ENCODE measurements at places on chromosomes 4 and X.

DNA sequence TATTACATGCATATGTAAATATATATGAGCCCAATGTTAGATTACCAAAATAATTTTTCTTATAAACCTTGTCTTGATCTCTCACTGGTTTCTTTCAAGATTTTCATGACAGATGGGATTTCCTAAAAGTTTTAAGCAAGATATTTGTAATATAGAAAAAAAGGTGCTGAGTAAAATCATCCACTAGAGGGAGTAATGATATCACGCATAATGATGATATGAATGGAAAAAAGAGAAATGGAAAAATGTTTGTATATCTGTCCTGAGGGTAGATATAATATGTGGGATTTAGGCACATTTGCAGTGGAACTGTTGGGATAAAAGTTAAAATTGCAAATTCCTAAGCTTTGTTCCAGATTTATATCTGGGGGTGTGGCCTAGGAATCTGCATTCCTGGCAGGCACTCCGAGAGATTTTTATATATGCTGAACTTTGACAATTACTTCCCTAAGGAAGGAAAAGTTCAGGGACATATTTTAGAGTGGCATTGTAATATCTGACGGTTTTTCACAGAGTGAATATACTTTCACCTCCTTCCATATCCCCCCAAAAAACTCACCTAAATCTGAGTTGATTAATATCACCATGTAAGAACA lies 60.5 kb downstream of the TMA16 start:
- no peak for DNase-seq

- no peak for DNase-seq
Observed at GRCh38 chr4:12118651-12119213, 690.0 kb upstream of the HS3ST1 start.

DNA sequence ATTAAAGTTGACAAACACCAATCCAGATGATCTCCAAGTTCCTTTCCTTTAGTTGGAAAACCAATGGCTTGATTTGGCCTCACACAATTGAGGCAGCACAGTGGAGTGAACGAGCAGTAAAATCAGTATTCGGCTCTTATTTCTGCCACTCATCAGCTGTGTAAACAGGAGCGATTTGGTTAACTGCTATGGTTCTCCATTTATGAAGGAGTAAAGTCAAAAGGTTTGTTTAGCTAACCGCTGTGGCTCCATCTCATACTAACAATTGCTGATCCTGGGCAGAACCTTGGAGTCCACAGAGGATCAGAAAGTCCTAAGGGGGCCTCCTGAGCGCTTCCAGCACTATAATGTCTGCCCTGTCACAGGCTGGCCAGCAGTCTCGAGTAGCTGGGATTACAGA lies 54.5 kb upstream of the EXOC1L start:
- no peak for DNase-seq

DNA sequence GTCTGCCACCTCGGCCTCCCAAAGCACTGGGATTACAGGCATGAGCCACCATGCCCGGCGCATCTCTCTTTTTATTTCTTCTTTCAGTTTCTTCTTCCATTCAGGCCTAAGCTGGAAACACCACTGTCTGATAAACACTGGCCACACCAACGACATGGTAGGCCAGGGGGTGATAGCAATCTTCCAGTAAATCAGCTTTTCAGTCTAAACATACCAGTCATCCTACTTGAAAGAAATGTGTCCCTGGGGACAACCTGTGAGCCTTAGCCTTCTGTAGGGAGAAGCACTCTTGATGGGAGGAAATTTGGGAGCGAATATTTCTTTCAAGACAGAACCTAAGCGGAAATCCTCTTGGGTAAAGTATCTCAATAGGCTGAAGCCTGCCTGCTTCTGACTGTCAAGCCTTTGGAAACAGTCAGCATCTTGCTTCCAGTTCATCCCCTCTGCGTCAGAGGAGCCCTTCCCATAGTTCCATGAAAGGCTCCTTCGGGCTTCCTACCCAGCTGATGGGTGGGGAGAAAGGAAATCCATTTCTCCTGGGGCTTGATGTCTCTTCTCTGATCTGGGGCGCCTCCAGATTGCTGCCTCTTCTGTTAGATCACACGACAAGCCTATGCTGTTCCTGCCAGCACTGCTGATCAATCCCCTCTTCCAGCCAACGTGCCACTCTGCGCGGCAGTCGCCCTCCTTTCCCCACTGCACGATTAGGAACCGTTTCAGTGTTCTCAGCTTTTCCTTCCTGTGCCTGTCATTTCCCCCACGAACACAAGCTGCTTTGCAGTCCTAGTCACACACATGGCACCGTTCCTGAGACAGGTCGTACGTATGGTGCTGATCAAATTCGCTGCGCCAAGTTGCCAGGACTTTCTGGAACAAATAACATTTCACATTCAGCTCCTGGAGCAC lies 49.5 kb upstream of the CBR4 start:
- DNase-seq: no peak

GRCh38 chrX:72371405-72371804 lies 65.7 kb upstream of the CITED1 start:
- DNase-seq: no peak

DNA sequence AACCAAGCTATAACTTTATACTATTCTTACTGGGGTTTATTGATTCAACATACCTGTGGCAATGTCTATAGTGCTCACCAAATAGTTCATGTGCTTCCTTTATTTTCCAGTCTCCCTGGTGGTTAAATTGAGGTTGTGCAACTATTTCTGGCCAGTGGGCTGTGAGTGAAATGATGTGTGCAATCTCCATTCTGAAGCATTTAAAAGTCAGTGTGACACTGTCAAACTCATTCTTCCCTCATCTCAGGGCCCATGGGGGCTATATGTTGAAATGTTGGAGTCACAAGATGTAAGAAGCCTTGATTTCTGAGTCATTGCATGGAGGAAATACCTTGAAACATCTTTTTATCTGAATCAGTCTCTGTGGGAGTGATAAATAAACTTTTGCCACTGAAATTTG lies 414.3 kb upstream of the RPS6KA3 start:
- DNase-seq: no peak

GRCh38 chr4:25076625-25077398 lies 46.1 kb upstream of the LGI2 start:
- no peak for DNase-seq

DNA sequence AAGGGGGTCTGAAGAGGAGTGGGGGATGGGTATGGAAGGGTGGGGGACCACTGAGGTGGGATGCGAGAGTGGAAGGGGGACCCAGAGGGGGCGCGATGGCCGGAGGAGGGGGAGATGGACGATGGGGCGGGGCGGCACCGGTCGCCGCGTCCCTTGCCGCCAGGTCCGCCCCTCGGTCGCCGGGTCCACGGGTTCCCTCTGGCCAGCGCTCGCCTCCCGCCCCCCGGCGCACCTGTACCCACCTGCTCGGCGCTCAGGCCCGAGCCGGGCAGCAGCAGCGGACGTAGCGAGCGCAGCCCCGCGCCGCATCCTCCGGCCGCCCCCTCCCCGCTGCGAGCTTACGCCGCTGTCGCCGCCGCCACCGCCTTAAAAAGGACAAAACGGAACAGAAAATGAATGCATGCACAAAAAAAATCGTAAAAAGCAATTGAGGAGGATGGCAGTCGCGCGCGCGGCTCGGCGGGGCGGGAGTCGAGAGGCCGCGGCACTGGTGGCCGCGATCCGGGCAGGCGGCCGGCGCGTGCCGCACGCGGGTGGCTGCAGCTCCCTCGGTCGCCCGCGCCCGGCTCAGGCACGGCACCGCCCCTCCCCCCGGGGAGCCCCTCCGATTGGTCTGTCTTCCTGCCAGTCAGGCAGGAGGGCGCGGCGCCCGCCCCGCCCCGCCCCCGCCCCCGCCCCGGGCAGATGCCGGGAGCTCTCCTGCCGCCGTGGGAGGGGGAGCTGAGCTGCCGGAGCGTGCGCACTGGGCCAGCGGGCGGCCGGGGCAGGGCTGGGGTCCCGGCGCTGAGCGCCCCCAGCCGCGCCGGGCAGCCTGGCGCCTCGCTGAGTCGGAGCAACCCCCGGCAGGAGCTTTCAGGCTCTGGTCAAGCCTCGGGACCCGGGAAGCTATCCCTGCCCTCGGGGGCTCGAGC lies at the start of gene JAKMIP1:
Gene JAKMIP1, minus strand, starts transcription at position 539 of the 911 bp plus-strand sequence. CDS start 87,699 bp downstream, outside the sequence.
- DNase-seq: peak; percentile 70

GRCh38 chr4:152045449-152045806 lies 284.6 kb upstream of the GATB start:
- DNase-seq: no peak

GRCh38 chr4:85152480-85152879 lies 186.0 kb upstream of the WDFY3 start:
- DNase-seq: no peak

- DNase-seq: no peak
Observed at GRCh38 chrX:55026840-55027239, 3.9 kb downstream of the ALAS2 start.

DNA sequence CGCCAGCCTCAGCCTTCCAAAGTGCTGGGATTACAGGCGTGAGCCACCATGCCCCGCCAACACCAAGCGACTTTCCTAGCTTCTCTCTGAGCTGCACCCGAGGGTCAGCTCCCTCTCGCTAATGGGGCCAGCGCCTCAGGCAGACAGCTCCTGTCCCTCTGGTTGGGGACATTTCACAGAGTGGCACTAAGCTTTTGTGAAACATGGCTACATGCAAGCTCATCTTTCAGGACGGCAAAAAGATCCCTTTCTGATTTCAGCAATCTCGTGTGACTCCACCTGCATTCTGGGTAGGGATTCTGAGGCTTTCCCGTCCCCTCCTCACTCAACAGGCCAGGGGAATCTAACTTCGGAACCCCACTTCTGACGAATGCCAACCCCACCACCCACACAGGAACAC lies 31.0 kb upstream of the C4orf50 start:
- DNase-seq: no peak

GRCh38 chr4:17103231-17103630 lies 204.8 kb upstream of the LDB2 start:
- DNase-seq: no peak

GRCh38 chr4:121199742-121200561 lies 35.8 kb upstream of the TNIP3 start:
- DNase-seq: no peak

DNA sequence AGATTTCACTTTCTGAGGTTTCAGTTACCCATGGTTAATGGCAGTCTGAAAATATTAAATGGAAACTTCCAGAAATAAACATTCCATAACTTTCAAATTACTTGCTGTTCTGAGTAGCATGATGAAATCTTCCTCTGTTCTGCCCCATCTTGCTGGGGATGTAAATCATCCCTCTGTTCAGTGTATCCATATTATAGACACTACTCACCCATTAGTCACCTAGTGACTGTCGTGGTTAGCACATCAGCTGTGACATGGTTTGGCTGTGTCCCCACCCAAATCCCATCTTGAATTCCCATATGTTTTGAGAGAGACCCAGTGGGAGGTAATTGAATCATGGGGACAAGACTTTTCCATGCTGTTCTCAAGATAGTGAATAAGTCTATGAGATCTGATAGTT lies 125.5 kb upstream of the GIMD1 start:
- DNase-seq: no peak

- DNase-seq: no peak
Observed at GRCh38 chrX:330726-331150, 12.1 kb upstream of the GTPBP6 start.

DNA sequence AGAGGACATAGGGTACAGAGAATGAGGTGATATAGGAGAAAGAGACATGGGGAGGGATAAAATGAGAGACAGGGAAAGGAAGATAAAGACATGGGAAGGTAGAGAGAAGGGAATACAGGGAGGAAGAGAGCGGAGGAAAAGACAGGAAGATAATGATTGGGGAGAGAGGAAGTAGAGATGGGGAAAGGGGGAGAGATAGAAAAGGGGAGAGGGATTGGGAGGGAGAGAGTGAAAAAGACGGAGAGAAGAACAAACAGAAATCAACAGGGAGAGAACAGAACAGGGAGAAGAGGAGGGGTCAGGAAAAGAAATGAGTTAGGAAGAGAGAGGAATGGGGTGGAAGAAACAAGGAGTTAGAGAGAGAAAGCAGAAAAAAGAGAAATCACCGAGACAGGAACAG lies 4.6 kb downstream of the GRIPAP1 start:
- DNase-seq: no peak

DNA sequence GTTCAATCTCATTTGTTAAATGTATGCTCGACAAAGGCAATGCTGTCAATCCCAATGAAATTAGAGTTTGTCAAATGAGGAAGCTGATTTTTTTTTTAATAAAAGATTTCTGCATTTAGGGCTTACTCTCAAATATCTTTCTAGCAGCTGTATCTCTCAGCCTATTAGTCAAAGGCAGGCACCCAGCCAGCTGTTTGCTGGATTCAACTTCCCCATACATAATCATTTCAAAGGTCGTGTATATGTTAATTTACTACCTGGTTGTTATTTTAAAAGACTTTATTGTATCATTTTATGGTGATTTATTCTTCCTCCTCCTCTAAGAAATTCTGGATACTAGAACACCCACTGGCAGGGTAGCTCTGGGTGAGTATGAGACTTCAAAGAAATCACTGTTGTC lies 27.1 kb downstream of the RAI2 start:
- no peak for DNase-seq

DNA sequence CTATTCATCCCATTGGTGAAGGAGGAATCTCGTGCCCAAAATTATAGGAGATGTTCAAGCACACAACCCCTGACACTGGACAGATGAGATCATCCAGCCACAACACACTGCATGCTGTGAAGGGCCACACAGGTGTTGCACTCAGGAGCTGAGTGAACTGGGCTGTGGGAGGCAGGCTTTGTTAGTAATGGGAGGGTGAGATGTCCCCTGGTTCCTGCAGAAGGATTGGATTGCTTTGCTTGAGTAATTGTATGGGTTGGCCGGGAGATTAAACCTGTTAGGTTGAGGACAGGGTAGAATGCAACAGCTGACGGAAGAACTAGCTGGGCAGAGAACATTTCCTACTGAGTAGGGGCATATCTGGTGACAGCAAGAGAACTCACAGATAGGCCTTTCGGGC lies 152.2 kb downstream of the TACR3 start:
- no peak for DNase-seq

DNA sequence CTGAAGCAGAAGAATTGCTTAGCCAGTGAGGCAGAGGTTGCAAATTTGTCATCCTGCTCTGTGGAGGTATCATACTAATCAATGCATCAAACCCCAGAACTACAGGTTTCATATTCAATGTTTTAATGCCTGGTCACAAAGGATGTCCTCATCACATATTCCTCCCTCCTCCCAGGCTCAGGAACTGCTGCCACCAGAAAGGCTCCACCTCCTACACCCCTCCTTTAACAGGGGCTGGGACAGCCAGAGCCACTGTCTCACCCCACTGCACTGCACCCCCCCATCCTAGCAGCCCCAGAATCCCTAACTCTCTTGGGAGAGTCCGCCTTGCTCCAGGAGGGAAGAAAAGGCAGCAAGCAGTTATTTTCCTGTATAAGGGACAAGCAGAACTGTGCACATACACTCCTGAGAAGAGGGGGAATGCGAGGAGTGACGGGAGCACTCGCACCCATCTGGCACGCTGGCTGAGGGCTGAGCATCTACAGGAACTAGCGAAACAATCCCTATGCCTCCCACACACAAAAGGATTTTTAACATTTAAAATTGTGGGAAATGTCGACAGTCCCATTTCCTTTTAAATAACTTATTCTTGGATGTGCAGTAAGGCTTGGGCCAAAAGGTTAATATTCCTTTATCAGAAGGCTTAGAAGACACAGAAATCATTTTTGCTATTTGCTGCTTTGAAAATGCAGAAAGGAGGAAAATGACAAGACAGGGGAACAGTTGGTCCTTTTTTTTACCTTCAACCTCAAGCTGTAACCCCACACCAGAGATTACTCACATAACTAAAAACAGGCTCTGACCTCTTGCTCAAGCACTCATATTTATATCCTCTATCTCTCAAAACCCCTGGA lies 27.8 kb downstream of the CD99L2 start:
- DNase-seq: no peak
